Stimulated activated CD4-positive, alpha-beta T cell treated with anti-CD3 and anti-CD28 coated beads, Interleukin-4, amount 100 ng/mL, for 1 hour (primary cell): ENCODE measurements at places on chromosomes 12 and 14.

DNA sequence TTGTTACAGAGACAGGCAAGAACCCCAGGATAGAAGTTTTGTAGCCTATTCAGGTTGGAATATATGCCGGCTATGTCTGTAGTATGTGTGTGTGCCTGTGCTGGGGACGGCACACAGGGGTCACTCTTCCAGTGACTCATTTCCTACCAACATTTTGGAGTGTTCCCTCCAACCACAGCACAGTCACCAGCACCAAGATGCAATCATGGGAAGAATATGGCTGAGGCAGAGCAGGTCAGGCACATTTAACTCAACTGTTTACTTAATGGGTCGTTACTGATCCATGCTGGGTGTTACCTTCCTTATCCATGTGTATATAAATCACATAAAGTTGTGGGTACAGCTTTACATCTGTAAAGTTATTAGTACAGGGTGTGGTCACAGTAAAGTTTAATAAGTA, 178.3 kb downstream of the PRKD1 start:
- DNase-seq: no peak

DNA sequence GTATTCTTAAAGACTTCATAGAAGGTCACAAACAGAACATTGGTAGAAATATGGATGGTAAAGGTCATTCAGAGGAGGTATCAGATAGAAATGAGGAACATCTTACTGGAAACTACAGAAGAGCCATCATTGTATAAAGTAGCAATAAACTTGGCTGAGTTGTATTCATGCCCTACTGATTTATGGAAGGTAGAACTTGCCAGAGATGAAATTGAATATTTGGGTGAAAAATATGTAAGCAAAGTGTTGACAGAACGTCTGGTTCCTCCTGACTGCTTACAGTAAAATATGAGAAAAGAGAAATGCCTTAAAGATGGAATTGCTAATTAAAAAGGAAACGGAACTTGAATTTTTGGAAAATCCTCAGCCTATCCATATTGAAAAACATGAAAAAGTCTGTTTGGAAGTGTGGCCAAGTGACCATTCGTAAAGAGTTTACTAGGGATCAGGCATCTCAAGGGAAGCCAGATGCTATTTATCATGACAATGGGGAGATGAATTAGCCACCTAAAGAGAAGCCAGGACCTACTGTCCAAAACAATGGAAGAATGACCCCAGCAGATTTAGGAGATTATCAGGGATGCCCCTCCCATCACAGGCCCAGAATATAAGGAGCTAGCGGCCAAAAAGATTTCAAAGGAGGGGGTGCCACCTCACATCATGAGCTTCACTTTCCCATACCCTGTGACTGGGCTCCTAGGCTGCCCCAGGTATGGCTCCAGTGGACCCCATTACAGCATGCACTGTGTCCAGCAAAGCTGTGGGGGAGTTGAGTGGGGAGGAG, 189.3 kb downstream of the ITPR2 start:
- DNase-seq: no peak

DNA sequence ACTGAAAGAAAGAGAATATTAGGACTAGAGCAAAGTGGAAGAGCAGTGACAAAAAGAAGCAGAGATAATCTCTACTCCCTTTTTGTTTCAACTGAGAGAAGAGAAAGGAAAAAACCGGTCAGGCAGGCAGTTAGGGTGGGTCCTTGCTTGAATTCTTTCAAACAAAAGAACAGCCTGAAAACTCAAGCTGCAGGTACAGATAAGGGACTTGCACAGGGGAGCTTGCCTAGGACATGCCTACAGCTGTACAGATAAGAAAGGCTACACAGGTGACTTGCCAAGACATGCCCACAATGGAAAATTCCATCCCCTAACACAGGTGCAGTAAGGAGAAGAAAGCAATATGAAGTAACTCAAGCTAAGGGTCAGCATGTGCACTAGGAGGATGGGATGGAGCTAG, 532.2 kb upstream of the MIS18BP1 start:
- no peak for DNase-seq

DNA sequence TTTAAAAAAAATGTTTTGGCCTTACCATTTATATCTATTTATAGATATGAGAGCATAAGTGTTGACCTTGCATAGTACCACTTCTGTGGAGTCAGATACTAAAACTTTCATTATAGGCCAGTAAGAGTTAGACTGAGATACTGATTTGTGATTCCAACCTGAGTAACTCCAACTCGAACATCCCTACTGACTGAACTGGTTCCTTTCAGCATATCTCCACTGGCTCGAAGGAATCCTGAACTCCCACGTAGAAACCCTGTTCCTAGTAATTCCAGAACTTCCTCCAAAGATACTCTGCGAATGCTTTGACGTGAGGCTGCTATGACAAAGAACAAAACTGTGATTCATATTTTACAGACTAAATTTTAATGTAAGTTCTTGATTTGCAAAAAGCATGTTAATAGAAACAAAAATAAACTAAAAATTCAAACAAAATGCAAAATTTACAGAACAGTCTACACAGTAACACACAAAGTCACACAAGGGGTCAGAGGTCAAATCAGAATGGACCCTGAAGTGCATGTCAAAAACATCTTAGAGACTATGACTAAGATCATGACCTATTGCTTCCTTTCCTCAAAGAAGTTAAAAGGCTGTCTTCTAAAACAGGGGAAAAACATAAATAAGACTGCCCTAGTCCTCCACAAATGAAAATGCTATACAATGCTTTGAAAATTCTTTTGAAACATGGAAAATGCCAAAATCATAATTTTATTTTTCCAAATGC, 31.5 kb downstream of the HEATR5A start:
- DNase-seq: no peak

- DNase-seq: no peak
Observed at GRCh38 chr14:100392356-100392755, 69.2 kb downstream of the SLC25A47 start.

- DNase-seq: no peak
Observed at GRCh38 chr12:95700316-95700785, 90.2 kb downstream of the NTN4 start.

GRCh38 chr14:73136387-73137225, at the start of gene PSEN1:
PSEN1 (plus strand) TSS chr14:73136507; CDS start chr14:73148020, 11,513 bp downstream.
- DNase-seq: peak; percentile 99

DNA sequence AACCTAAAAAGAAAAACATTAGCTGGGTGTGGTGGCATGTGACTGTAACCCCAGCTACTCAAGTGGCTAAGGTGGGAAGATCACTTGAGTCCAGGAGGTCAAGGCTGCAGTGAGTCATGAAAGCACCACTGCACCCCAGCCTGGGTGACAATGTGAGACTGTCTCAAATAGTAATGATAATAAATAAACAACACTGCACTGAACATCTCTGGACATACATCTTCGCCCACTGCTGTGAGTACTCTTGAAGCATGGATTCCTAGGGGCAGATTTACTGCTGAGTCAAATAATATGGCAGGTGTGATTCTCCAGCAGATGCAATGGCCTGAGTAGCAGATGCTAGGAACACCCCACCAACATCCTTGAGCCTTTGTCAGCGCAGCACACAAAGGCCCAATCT, 23.6 kb downstream of the ABCB9 start:
- no peak for DNase-seq

GRCh38 chr12:56034586-56035332, 7.0 kb upstream of the RPS26 start:
- DNase-seq: no peak

DNA sequence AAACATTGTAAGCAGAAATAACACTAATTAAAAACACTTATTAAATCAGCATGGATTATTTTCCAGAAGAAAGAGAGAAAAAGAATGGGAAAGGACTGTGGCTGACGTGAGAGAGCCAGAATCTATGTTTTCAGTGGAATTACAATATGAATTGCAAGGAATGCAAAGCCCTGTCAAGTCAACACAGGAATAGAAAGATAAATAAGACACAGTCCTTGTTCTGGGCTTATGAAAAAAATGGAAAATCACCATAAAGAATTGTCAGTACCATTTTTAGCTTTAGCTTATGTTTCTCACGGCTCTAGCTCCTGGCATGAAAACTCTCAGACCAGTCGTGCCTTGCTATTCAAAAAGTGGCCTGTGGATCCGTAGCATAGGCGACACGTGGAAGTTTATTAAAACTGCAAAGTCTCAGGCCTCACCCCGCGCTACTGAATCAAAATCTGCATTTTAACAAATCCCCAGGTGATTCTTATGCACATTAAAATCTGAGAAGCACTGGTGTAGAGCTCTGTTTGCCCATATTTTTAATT, 549.1 kb downstream of the RPS29 start:
- no peak for DNase-seq

DNA sequence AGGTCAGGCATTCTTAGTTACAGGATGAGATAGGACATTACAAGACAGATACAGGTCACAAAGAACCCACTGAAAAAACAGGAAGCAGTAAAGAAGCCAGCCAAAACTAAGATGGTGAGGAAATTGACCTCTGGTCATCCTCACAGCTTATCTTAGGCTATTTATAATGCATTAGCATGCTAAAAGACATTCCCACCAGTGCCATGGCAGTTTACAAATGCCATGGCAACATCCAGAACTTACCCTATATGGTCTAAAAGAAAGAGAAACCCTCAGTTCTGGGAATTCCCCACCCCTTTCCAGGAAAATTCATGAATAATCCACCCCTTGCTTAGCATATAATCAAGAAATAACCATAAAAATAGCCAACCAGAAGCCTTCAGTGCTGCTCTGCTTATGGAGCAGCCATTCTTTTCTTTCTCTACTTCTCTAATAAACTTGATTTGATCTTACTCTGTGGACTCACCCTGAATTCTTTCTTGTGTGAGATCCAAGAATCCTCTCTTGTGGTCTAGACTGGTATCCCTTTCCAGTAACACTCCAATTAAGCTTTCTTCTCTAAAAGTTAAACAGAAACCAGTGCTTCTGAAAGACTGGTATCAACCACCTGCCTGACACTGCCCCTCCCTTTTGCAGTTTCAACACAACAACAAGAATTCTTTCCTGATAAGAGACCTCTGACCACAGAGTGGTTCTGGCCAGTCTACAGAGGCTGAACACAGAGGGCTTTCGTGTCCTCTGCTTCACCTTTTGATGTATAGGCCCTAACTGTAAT, 86.9 kb downstream of the BCAT1 start:
- no peak for DNase-seq

DNA sequence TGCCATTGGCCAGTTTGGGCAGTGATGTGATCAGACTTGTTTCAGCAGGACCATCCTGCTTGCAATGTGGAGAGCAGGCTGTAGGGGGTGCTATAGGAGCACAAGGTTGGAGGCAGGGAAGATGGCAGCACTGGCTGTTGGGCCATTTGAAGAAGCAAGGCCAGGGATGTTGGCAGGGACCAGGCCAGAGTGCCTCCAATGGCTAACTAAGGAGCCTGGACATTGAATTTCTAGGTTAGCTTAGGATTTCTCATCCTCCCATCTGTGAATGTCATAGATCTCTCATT, 23.5 kb downstream of the FGF23 start:
- peak; percentile 24 for DNase-seq
